Muscle of leg (tissue), 16 donors: ENCODE measurements at places on chromosomes 6 and 20.

GRCh38 chr6:129707028-129707427 is 2.9 kb downstream of the ARHGAP18 start:
- DNase-seq: no peak

DNA sequence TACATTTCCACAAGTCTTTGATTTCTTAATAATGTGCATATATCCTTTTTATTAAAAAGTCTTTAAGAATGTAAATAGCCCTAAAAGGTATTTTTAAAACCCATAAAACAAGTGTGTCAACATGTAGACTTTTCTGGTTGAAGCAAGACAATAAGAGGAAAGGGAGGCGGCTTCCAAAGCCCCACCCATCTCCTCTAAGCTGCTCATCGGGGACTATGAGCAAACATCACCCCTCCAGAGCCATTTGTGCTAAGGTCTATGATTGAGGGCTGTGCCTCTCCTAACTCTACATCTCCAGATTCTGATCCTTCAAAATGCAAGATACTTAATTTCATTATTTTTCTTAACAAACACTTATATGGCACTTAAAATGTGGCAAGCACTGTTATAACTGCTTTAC is 2.5 kb upstream of the NAA20 start:
- no peak for DNase-seq

GRCh38 chr20:1429143-1429728 is 36.4 kb upstream of the FKBP1A start:
- no peak for DNase-seq

DNA sequence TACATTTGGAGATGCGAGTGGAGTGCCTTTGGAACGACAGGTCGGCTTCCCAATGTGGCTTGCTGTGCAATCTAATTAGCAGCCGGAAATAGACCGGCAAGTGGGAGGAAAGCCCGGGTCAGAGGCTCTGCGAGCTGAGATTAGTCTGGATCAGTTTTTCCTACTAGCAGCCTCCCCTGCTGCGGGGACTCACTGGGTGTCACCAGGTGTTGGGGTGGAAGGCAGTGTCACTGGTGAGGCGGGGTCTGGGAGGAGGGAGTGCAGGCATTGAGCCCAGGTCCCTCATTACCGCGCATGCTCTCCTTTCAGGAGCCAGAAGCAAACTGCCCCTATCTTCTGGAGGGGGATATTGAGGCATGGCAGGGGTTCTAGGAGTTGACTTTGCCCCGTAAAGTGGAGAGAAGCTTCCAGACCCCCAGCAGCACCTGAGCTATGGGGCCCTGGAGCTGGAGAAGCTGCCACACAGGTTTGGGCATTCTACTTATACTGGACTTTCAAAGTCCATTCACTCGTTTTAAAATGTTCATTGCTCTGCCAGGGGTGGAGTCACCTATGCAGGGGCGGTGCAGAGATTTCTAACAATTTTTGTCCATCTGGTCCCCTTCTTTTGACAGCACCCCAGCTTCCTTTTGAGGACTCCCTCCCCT is 11.0 kb downstream of the SULF2 start:
- no peak for DNase-seq

DNA sequence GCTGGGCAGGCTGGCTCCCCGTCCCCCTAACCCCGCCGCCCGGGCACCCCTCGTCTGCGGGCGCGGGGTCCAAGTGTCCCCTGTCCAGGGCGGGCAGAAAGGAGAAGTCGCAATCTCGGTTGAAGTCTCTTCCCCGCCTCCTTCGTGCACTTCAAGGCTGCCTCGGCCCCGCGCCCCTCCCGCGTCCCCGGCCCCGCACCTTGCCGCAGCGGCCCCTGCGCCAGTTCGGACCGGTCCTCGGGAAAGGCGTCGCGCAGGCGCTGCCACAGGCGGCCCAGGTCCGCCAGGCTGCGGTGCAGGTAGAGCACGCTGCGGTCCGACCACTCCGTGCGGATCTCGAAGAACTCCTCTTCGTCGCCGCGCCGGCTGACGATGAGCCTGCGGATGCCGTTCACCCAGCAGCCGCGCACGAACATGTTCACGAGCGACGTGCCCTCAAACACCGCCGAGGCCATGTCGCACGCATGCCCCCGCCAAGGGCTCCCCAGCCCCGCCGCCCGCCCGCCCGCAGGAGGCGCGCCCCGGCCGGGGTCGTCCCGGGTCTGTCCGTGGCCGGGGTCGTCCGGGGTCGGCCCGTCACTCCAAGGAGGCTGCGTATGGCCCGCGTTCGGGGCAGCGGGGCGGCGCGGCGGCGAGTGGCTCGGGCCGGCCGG is at the start of gene PXDC1:
TSS of gene PXDC1 (minus strand) at position 637 of the 653 bp plus-strand sequence. CDS start at position 455, 182 bp downstream.
- DNase-seq: peak; percentile 52

- DNase-seq: no peak
Measured at GRCh38 chr6:157116426-157116825, 206.9 kb downstream of the TMEM242 start.

DNA sequence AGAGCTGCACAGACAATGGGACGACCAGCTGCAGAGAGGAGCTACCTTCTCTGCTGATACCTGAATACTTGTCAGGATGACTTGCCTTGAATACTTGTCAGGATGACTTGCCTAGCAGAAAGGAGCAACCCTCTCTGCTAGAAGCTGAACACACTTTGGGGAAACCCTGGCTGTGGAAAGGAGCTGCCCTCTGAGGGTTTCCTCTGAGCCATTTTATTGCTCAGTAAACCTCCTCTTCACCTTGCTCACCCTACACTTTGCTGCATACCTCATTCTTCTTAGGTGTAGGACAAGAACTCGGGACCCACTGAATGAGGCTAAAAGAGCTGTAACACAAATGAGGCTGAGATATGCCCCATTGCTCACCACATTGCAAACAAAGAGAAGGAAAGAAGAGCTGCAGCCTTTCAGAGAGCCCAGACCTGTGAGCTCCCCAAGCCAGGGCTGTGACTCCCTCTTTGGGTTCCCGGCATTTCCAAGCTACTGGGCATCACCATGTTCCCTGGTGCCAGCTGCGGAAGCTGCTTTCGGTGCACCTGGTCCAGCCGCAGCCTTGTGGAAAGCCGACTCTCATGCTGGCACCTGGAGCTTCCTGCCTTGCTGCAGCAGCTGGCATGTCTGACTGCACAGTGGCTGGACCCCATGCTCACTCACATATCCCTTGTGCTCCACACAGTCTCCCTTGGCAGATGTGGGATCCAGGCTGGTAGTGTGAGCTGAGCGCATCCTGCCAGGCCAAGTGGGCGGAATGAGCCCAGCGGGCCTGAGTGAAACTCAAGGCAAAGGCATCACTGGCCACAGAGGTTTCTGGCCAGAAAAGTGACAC is 106.7 kb upstream of the AHI1 start:
- DNase-seq: peak; percentile 30

- DNase-seq: peak; percentile 77
Measured at GRCh38 chr6:44712353-44713111, 325.0 kb downstream of the CDC5L start.

DNA sequence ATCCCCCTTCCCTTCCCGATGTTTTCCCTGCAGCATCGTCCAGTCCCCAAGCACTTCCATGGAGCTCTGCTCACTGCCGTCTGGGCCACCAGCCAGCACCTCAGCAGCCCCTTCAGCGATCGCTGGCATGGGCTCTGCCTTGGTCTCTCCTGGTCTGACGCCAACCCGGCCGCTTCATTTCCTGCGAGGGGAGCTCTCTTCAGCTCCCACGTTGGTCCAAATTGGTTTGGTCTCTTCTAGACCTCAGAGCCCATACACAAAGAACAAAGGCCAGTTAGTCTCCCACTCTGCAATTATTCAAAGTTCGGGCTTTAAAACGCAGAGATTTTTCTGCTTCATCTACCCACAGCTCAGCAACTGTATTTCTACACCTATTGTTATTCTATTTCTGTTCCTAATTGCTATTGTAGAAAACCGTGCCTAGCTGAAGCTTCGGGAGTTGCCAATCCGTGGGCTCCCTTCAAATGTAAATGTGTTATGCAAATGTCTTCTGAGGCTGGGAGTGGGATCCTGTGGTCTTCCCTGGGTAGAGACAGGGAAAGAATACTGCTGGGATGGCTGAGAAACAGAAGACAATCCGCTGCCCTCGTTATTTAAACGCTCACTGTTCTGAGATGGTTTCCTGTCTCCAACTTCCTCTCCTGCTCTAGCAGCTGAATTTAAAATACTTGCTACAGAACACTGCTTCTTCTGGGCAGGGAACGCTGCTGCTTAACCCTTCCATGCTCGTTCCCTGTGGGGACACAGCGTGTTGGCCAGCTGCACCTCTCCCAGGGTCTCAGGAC is 154.2 kb upstream of the QKI start:
- peak; percentile 57 for DNase-seq

- peak; percentile 96 for DNase-seq
Measured at GRCh38 chr6:105603788-105604586, 201.1 kb upstream of the PREP start.

GRCh38 chr6:84362193-84362821 is 134.9 kb upstream of the CEP162 start:
- peak; percentile 54 for DNase-seq

DNA sequence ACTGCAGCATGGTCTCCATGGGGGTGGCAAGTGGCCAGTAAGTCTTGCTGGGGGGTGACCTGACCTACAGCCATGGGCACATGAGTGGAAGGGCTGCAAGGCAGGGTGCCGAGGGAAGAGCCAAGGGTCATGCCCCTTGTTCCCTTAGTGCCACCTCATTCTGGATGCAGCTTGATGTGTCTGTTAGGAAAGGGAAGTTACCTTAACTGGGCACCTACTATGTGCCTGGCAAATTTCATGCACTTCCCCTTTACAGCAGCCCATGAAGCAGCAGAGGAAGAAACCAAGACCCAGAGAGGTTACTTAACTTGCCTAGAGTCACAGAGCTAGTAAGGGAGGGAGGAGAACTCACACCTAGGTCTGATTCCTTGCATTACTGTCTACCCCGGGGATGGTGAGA is 174.0 kb downstream of the MRPL14 start:
- no peak for DNase-seq

- DNase-seq: no peak
Measured at GRCh38 chr6:20943040-20943627, 408.9 kb downstream of the CDKAL1 start.
